ENCODE measurements at places on chromosomes 3 and 15. TPM values are rescaled to one million over a fixed set of nuclear protein-coding genes. Genes with fewer than 3 reads are reported as not detected.

The C3orf49 gene
- not detected for polyA plus RNA-seq

The ZNF662 gene
- 0.12 TPM for polyA plus RNA-seq

The GOLGA8S gene
- polyA plus RNA-seq = not detected

The GPR149 gene
- polyA plus RNA-seq = not detected

The DAG1 gene
- 51.0 TPM for polyA plus RNA-seq

DNA sequence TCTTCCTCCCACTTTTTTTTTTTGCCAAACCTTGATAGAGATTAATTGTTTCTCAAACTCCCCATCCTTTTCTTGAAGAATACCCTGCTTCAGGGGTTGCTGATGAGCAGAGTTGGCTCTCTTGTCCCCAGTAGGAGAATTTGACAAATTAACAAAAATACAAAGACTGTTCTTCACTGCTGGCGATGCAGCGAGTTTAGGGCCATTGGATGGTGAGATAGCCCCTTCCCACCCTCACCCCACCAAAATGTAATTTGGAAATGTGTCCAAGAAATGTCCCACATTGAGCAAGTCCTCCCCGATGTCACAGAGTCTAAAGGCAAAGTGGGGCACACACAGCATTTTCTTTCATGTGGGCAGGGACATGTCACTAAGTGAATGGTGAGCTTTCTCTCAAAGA is 136.0 kb upstream of the RARB start:
- no peak for DNase-seq

- no peak for DNase-seq
These were observed 82.1 kb downstream of the FAM227B start for GRCh38 chr15:49538520-49538919.

DNA sequence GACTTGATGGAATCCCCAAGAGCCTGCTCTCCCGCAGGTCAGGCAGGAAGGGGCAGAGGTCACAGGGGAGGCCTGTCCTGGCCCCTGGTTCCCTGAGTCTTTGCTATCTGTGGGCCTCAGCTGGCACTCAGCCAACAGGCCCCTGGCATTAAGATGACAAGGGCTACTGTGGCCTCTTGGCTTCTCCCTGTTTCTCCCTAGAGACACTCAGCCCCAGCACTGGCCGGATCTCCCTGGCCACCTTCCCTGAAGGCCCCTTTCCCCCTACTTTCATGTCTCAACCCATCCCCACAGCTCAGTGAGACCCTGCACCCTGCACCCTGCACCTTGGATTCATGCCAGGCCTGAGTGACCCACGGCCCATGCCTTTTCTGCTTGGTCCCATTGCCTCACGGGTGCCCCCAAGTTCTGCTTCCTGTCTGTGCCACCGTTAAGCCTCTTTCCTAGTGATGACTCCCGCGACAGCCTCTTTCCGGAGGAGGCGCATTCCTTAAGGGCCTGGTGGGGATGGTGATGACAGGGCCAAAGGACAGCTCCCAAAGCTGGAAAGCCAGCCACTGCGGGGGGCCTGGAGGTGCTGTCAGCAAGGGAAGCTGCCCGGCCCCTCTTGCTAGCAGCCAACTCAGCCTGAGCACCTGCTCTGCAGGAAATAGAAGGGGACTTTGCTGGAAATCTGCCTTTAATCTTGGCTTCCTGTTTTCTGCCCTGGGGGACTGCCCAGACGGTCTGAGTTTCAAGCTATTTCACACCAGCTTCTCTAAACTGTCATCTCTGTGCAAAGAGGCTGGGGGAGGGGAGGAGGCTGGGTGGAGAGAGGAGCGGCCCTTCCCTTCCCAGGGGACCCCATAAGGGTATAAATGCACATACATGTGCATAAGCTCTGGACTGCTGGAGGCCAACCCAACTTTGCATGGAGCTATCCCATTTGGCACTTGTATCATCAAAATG is 4.8 kb upstream of the CSK start:
- DNase-seq = no peak

- no peak for DNase-seq
These were observed 15.4 kb downstream of the GALK2 start for GRCh38 chr15:49185473-49185872.

- peak; percentile 93 for DNase-seq
These were observed 53.8 kb downstream of the MGLL start for GRCh38 chr3:127768346-127769008.

- no peak for DNase-seq
These were observed 25.4 kb upstream of the PRSS50 start for GRCh38 chr3:46742992-46743585.

GRCh38 chr3:130816561-130817445 is 70.2 kb upstream of the PIK3R4 start:
- DNase-seq = no peak

DNA sequence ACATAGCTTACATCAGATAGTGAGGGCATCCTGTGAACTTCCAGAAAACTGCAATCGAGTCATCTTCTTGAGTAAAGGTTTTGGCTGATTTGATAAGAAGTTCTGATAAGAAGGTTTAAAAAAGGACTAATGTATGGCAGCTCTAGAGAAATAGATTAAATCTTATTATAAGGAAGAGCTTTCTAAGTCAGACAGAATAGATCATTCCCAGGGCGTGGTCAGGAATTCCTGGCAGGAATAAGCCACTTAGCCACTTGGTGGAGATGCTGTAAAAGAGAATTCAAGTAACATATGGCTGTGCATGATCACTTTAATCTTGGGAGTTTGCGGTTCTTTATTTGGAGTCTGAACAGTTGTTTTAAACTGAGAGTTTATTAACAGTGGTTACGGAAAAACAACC is 17.4 kb downstream of the PGBD4 start:
- peak; percentile 6 for DNase-seq

GRCh38 chr3:39920271-39920670 is 110.9 kb downstream of the MYRIP start:
- no peak for DNase-seq

- no peak for DNase-seq
These were observed 11.5 kb downstream of the CTSH start for GRCh38 chr15:78933187-78933822.

- DNase-seq = no peak
These were observed 121.6 kb downstream of the RBPMS2 start for GRCh38 chr15:64653757-64654156.

DNA sequence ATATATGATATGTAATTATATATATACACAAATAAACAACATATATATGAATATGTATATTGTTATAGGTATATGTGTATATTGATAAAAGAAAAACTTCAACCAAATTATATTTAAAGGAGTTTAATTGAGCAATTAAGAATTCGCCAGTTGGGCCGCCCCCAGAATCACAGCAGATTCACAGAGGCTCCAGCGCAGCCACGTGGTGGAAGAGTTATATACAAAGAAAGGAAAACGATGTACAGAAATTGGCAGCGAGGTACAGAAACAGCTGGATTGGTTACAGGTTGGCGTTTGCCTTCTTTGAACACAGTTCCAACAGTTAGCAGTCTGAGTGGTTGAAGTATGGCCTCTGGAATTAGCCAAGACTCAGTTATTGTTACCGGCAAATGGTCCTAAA is 137.3 kb upstream of the SLC24A5 start:
- DNase-seq = no peak

Measured in mammary epithelial cell (primary cell).